ENCODE measurements at places on chromosomes 7 and 10.

- DNase-seq: no peak
These were observed 590.9 kb upstream of the ANKRD30A start for GRCh38 chr10:36534471-36535002.

- no peak for DNase-seq
These were observed 24.7 kb downstream of the CTBP2 start for GRCh38 chr10:125135771-125136035.

GRCh38 chr10:10830293-10830986 lies 187.2 kb upstream of the CELF2 start:
- no peak for DNase-seq

DNA sequence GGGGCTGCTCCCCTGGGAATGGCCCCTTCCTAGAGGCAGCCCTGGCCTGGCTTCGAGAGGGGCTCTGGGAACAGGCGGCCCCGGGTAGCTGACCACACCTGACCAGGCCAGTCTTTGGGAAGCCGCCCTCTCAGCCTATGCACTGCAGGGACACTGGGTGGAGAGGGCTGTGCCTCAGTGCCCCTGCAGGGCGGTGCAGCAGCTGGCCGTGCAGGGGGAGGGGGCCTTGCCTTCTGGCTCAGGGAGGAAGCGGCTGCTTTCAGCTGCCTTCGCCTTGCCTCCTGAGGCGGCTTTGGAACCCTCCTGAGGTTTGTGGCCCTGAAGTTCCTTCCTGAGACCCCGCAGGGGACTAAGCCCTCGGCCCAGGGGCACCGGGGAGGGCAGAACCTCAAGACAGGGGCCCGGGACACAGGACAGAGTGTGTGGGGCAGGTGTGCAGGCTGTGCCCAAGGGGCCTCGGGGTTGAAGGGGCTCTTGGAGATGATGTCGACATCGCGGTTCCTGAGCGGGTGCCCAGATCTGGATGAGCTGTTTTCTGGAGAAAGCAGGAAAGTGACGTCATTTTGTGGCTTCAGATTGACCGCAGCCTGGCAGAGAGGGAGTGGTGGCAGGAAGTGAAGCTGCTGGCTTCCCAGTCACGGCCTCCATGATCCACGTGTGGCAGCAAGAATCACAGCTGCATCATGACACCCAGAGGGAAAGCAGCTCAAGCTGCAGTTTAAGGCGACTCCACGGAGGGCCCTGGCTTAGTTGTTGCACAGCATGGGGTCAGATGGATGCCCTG lies 17.7 kb downstream of the ADAM8 start:
- no peak for DNase-seq

DNA sequence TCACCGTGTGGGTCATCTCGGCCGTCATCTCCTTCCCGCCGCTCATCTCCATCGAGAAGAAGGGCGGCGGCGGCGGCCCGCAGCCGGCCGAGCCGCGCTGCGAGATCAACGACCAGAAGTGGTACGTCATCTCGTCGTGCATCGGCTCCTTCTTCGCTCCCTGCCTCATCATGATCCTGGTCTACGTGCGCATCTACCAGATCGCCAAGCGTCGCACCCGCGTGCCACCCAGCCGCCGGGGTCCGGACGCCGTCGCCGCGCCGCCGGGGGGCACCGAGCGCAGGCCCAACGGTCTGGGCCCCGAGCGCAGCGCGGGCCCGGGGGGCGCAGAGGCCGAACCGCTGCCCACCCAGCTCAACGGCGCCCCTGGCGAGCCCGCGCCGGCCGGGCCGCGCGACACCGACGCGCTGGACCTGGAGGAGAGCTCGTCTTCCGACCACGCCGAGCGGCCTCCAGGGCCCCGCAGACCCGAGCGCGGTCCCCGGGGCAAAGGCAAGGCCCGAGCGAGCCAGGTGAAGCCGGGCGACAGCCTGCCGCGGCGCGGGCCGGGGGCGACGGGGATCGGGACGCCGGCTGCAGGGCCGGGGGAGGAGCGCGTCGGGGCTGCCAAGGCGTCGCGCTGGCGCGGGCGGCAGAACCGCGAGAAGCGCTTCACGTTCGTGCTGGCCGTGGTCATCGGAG lies 1.8 kb downstream of the ADRA2A start:
- no peak for DNase-seq
